Vagina (tissue), 2 donors: ENCODE measurements at places on chromosomes 1 and 21.

DNA sequence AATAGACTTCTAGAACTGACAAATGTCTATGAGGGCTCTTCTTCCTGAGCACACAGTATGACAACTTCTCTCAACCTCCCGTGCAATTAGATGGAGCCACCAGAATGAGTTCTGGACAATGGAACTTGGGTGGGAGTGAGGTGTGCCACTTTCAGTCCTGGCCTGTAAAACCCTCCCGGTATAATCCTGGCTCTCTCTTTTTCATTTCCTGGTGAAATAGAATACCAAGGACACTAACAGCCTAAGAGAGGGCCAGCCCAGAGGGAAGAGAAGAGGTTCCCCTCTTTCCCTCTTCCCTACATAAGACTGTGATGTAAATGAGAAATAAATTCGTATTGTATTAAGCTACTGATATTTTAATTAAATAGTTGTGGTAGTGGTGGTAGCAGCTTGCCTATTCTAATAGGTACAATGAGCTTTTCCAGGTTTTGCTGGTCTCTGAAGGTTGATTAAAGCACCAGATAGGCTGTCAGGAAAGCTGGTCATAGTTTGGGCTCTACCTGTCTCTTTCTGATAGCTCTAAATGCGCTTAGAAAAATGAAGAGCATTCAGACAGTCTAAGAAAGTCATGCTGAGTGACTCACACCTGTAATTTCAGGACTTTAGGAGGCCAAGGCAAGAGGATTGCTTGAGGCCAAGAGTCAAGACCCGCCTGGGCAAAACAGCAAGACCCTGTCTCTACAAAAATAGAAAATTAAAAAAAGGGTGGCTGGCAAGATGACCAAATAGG is 108.6 kb upstream of the ZNF644 start:
- no peak for DNase-seq

DNA sequence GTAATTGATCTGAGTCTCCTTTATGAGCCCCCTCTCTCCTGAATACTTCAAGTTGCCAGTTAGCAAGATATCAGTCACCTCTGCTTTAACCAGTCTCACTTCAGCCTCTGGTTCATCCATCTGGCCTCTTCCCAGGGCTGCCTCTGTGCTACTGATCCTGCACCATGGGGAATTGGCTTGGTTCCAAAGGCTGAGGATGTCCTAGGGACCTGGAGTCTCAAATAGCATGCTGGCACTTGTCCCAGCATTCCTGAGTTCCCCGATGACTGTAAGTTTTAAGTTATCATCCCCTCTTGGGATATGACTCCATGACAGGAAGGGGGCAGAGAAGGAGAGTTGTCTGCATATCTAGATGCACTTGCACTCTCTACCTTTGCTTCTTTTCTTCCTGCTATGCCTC is 252.0 kb downstream of the PTBP2 start:
- no peak for DNase-seq

DNA sequence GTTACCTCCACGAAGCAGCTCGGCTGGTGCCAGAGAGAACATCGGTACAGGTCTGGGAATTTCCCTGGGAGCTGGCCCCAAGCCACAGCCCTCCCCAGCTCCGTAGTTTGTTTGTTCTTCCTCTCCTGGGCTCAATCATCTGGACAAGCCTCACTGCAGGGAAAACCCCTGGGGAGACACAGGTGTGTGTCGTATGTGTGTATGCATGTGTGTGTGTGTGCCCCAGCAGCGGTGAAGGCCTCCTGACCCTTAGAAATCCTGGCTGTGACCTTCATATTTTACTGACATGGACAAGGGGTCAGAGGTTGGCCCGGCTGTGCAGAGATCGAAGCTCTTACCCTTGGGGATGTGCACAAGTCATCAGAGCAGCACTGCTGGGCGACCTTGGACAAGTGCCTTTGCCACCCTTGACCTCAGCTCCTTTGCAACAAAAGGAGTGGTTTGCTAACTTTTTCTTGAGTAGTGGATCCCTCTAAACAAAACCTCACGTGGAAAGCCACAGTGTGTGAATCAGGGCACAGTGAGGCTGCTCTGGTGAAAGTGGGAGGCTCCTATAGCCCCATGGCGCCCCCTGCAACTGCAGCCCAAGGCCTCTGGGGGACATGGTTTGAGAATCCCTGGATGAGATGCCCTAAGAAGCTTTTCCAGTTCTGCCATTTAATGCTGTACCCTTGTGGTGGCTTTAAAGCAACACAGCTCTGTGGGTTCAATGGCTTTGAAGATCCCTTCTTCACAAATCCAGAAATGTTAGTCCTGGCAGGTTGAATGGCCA is 12.3 kb upstream of the IL22RA1 start:
- DNase-seq: no peak

DNA sequence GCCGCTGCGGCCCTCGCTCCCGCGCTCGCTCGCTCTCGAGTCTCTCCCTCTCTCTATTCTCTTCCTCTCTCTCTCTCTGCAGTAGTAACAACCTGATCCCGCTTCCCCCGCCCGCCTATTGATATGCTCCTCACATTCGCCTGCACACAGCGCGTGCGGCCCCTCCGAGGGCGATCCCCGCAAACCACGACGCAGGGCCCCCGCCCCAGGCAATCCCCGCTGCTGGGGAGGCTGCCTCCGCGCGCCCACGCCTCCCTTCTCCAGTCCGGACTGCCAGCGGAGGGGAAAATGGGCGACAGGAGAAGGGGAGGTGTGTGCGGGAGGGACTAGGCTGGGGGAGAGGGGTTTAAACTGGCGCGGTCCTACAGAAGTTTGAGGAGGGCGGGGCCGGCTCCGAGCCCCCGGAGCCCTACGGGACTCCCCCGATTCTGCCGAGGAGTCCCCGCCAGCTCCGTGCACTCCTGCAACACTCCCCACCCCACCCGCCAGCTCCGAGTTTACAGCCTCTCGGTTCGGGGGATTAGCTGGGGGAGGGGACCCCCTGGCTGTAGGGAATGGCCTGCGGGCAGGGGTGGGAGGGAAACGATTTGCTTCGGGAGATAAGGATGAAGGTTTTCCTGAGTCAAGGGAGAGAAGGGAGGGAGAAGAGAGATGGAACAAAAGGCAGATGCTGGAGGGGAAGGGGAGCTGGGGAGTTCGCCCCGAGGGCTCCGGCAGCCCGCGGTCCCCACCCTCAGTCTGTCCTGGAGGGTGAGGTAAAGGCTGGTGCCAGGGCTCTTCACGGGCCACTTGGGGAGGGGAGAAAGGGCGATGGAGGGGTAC is 66.6 kb downstream of the SYT2 start:
- no peak for DNase-seq

GRCh38 chr1:154448331-154448811 is 43.2 kb downstream of the IL6R start:
- no peak for DNase-seq

DNA sequence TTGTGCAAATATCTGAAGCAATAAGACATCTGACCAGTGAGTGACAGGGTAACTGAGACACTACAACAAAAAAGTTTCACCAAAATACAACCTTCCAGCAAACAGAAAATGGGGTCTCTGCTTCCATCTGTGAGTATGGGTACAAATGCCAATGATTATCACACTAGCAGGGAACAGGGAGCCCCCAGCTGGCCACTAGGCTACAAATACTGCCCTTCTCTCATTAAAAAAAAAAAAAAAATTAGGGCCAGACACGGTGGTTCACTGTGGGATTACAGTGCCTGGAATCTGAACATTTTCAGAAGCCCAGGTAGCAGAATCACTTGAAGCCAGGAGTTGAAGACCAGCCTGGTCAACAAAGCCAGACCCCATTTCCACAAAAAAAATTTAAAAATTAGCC is 48.4 kb upstream of the EDARADD start:
- peak; percentile 32 for DNase-seq

- DNase-seq: no peak
Observed at GRCh38 chr1:227740401-227740960, 5.2 kb downstream of the SNAP47 start.

GRCh38 chr1:237507005-237507404 is 383.7 kb downstream of the ZP4 start:
- no peak for DNase-seq

GRCh38 chr1:12778061-12778460 is 4.5 kb downstream of the PRAMEF12 start:
- peak; percentile 72 for DNase-seq

DNA sequence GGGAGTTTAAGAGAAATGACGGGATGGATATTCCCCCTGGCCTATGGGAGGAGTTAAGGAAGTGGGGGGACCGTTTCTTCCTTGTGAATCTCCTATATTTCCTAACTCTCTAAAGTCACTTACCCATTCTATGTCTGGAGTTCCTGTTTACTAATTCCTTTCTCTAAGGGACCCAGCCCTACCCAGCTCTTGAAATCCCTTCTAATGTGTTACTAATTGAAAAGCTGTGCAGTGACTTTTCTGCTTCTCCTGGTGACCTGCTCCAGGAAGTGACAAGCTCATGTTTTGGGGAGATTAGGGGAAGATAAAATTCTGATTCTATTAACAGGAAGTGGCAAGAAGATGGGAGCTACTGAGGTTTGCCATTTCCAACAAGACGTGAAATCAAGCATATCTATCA is 4.0 kb upstream of the SAMSN1 start:
- no peak for DNase-seq

- DNase-seq: no peak
Observed at GRCh38 chr1:90393025-90393424, 324.1 kb downstream of the BARHL2 start.

GRCh38 chr21:32211306-32211705 is 67.5 kb downstream of the MIS18A start:
- peak; percentile 22 for DNase-seq

GRCh38 chr1:231927431-231927830 is 300.8 kb downstream of the DISC1 start:
- DNase-seq: no peak

- DNase-seq: no peak
Observed at GRCh38 chr1:153133743-153134142, 16.9 kb downstream of the SPRR2G start.

DNA sequence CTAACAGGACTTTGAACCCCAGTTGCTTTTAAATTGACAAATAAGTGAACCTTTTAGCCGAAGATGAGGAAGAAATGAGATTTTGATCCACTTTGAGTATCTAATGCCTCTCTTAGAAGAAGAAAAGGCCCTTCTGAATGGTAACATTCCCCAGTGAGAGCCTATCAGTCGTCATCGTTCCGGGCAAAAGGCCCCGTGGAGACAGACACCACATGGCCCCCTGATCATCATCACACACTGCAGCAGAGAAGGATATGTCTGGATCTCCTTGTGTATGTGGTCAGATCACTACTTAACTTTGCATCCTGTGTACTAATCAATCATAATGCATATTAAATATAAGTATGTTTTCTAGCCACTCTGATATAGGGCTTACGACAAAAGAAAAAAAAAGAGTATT is 87.3 kb upstream of the SMYD2 start:
- DNase-seq: no peak

DNA sequence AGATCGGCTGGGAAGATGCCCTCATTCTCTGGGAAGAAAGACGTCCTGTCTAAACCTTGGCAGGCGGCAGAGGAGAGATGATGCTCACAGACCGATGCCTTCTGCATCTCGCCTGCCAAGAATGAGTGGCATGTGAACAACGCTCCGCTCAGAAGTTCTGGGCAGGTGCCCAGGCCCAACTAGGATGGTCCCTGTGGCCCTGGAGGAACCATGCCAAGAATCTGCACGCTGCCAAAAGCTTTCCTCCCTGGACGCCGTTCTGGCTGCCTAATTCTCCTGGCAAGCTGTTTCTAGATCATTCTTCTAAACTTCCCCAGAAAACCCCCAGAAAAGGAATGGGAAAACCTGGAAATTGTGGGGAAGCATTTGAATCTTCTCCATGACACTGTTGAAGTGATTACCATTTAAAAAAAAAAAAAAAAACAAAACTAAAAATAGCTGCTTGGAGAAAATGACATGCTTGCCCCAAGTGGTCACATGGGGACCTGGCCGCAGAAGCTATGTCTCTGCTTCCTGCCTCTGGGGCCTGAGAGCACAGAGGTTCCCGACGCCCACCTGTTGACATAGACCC is 440.9 kb downstream of the PRDM2 start:
- DNase-seq: no peak

DNA sequence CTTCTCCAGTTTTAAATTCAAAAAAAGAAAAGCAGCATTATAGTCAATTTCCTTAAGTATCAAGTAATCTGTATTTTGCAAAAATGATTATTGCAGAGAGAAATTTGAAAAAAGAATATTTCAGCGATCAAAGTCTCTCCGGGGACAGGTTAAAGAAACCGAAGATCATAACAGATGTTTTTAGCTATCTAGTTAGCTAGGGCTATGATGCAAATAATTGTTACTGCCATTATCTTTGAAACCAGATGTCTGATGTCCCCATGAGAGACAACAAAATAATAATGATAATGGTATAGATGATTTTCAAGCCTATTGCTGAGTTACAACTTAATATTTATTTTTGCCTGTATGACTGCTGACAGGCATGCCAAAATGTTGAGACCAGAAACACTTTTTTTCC is 1326.0 kb downstream of the PLA2G4A start:
- DNase-seq: no peak

DNA sequence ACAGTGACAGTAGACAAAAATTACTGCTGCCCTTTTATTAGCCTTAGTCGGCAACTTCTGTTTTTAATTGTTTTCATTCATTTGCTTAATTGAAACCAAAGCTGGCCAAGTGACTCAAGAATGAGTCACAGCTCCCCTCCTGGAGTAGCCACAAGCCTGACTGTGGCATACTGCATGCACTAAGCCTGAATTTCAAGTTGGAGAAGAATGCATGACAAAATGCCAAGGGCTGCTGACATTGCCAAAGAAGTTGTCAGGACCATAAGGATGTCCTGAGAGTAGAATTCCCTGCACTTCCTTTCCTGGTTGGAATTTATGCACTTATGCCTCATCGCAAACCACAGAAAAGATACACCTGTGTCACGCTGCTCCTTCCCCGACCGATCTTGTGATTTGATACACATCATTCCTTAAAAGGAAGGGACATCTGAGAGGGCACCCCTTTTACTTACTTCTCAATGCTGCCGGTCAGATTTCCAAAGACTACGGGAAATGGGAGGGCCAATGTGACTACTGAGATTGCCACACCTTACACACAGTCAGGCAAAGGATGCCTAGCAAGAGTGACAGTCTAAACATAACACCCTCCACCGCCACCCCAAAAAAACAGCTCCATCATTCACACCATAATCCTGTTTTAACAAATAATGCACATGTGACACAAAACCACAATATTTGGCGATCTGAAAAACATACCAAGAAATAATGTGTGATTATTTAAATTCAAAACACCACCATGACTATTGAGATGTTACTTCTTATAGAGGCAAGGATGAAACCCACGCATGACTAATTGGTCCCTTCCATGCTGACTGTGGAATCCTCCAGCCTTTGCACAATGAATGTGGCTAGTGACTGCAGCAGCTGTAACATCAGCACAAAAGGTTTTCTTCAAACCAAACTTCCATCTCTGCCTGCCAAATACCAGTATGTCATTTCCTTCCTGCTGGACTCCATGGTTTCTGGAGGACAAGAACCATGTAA is 28.2 kb downstream of the VAV3 start:
- DNase-seq: no peak
